ENCODE measurements at places on chromosomes 3 and 15.

DNA sequence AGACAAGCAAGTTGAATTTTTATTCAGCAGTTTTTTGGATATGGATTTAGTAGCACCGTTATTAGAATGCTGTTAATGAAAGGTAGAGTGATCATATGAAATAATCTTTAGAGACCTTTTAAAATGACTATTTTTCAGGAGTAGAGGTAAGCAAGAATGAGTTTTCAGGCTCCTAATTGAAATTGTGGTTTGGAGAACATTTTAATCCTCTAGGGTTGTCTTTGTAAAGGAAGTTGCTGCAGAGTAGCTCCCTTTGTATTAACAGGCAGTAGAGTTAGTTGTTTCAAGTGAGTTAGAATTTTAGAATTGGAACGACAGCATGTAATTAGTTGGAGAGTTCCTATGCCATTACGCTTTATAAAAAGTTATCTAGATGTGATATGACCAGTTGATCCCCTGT is 27.2 kb upstream of the EDEM1 start:
- no peak for DNase-seq

- no peak for DNase-seq
These were observed 153.4 kb downstream of the OTOL1 start for GRCh38 chr3:161649900-161650484.

- DNase-seq: no peak
These were observed 121.9 kb downstream of the CACNA1D start for GRCh38 chr3:53616321-53616720.

GRCh38 chr3:107963581-107963980 is 127.2 kb downstream of the CD47 start:
- DNase-seq: no peak

DNA sequence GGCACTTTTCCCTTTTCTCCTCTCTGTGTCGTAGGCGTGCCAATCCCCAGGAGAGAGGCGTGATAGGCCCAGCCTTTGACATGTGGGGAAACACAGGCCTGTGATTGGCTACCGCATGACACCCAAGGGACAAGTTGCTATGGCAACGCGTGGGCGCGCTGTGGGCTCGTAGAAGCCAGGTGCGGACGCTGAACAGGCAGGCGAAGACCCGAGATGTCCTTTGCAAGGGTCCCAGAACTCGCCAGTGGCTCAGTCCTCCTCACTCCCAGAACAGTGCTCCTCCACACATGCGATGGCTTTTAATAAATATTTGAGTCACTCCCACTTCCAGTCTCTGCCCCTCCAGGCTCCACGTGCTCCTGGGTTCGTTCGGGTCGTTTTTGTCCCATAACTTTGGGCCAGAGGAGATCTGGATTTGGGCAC is 4.2 kb downstream of the SLC51B start:
- DNase-seq: peak; percentile 79
